ENCODE measurements at places on chromosomes 3 and 15.

DNA sequence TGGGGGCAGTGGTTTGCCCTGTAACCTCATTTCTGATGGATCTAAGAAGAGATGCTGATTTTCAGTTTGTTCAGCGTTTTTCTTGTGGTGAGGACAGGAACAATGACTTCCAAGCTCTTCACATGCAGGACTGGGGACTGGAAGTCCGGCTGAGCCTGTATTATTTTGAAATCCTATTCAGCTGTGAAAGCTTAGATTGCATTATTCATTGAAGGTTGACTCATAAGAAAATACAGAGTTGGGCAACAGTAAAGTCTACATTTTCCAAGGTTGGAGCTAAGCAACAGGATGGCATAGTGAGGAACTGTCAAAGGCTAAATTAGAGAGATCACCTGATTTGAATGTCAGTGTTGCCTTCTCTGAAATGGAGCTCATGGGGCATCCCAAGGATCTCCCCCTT lies 230.9 kb upstream of the FEZF2 start:
- DNase-seq: peak; percentile 96

DNA sequence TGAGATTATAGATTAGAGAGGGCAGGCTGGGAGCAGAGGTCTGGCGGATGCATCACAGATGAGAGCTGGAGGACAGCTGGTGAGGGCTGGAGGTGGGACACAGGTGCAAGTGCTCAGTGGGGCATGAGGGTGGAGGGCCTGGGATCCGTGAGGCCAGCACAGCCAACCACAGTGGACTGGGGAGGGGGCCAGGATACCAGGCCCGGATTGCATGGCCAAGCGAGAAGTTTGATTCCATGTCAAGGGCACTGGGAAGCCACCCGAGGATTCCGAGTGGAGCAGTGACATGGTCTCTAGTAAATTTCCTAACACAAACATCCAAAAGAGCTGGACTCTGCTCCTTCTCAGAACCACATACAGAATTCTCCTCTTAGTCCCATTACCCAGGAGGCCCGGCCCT lies 44.0 kb upstream of the SLC41A3 start:
- DNase-seq: no peak

- peak; percentile 94 for DNase-seq
Measured at GRCh38 chr3:37163262-37164015, 10.9 kb downstream of the LRRFIP2 start.

- DNase-seq: peak; percentile 73
Measured at GRCh38 chr3:187101184-187102072, 37.9 kb downstream of the RPL39L start.

DNA sequence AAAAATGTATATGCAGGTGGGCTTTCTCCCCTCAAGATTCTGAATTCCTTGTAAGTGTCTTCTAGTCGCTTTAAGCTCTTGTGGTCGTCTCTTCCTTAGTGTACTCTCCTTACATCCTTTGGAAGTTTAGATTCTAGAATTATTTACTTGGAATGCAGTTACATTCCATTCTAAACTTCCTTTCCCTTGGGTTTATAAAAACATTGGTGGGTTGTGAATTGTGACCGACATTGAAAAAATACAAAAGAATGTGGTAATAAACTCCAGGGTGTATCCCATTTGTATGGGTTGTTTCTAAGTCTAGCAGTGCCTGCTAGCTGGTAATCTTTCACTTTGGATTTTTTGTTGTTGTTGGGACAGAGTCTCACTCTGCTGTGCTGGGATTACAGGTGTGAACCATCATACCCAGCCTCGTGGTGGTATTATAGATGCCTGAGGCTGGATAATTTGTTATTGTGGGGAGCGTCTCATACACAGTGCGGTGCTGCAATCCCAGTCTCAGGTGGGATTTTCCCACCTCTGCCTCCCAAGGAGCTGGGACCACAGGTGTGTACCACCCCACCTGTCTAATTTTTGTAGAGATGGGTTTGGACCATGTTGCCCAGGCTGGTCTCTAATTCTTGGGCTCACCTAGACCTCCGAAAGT lies 9.1 kb downstream of the CHD2 start:
- no peak for DNase-seq

- no peak for DNase-seq
Measured at GRCh38 chr15:69532066-69532465, 79.4 kb downstream of the RPLP1 start.
